Psoas muscle (tissue), 8 donors: ENCODE measurements at places on chromosomes 1 and 21. TPM values are rescaled to one million over a fixed set of nuclear protein-coding genes. Genes with fewer than 3 reads are reported as not detected.

- DNase-seq, result no peak
- H3K36me3 ChIP-seq, result no peaks in the 10 kb centered on the region
- H3K4me3 ChIP-seq, result no peak overlapping the region
These were observed 237.0 kb downstream of the MRPL39 start for GRCh38 chr21:25370311-25370744.

DNA sequence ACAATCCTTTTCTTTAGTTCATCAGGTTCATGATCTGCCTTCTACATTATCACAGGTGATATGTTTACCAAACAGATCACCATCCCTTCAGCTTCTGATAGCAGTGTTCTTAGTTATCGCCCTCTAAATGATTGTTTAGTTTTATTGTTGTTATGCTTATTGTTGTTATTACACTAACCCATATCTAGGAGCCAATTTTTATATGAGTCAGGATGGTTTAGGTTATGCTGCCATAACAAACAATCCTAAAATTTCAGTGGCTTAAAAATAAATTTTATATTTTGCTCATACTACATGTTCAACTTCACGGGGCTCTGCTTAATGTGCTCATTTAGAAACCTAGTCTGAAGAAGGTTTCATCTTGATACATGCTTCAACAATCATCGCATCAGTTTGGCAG, 4.4 kb upstream of the JUN start:
- peaks cover 13% of the 10 kb centered on the region for H3K4me1 ChIP-seq
- no peak overlapping the region for H3K27ac ChIP-seq
- no peaks in the 10 kb centered on the region for H3K27me3 ChIP-seq
- H3K36me3 ChIP-seq, result no peaks in the 10 kb centered on the region

VASH2 gene
- polyA plus RNA-seq, result 0.39 TPM

SPATC1L gene
- 4.6 TPM for polyA plus RNA-seq

- no peak for DNase-seq
- H3K27ac ChIP-seq, result peak overlapping the region; percentile 98
These were observed 5.1 kb downstream of the AHCYL1 start for GRCh38 chr1:109989506-109990301.

HPDL gene
- polyA plus RNA-seq, result 3.7 TPM

- H3K4me3 ChIP-seq, result peak overlapping the region; percentile 62
- H3K4me1 ChIP-seq, result peaks cover 18% of the 10 kb centered on the region
- peaks cover 28% of the 10 kb centered on the region for H3K27me3 ChIP-seq
- no peaks in the 10 kb centered on the region for H3K36me3 ChIP-seq
- H3K27ac ChIP-seq, result no peak overlapping the region
These were observed 17.3 kb downstream of the NOC2L start for GRCh38 chr1:941588-942383.

DNA sequence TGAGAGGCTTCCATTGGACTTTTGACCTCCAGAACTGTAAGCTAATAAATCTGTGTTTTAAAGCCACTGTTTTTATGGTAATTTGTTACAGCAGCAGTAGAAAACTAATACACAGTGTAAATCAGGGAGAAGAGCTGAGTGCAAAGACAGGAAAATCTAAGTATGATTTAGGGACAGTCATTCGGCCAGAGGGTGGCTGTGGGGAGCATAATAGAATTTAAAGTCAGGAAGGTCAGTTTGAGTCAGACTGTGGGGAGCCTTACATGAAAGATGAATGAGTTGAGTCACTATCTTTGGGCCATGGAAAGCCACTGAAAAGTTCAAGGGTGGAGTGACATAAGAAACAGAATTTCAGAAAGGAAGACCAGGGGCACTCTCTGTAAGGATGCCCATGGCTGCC, 52.4 kb upstream of the SSX2IP start:
- H3K27me3 ChIP-seq, result no peaks in the 10 kb centered on the region
- H3K36me3 ChIP-seq, result no peaks in the 10 kb centered on the region
- DNase-seq, result no peak
- no peaks in the 10 kb centered on the region for H3K4me1 ChIP-seq

GRCh38 chr21:32298658-32299081, at the start of gene MRAP:
MRAP (plus strand) TSS chr21:32298855; CDS start chr21:32298972, 117 bp downstream.
- H3K4me1 ChIP-seq, result no peaks in the 10 kb centered on the region
- H3K27ac ChIP-seq, result no peak within 1 kb of the TSS
- no peak for DNase-seq
- no peak within 1 kb of the TSS for H3K4me3 ChIP-seq

DNA sequence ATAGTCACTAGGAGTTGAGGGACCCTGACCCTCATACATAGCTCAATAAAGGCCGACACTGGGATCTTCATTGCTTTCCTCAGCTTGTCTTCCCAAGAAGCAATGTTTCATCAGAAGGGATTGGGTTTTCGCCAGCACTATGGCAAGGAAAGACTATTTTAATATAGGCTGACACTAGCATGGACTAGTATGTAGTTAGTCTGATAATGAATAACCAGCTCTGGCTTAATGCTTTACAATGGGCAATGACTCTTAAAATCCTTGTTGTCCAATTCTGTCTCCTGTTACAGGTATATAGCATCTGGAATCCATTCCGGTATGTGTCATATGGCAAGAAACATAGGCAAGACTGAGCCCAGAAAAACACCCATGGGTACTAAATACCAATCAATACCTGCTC, 15.3 kb upstream of the SYT2 start:
- no peaks in the 10 kb centered on the region for H3K27me3 ChIP-seq
- DNase-seq, result no peak

DNA sequence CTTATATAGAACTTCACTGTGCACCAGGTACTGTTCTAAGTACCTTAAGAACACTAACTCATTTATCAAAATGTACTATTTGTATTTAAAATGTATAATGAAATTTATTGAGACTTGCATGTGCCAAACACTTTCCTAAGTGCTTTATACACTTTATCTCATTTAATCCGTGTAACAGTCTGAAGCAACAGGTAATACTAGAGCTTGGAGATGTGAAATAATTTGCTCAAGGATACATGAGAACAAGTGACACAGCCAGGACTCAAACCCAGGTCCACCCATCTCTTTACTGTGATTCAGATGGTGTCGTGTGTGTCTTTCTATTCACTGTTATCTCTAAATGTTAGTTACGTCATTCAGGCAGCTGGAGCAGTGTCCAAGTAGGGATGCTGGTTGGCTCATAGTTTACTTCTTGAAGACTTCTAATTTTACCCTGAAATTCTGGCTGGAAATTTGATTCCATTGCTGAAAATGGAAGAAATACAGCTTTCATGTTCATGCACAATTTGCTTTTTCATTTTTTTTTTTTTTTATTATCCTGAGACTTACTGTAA, 169.7 kb upstream of the UBE2U start:
- no peak overlapping the region for H3K27ac ChIP-seq
- H3K36me3 ChIP-seq, result no peaks in the 10 kb centered on the region
- no peak for DNase-seq
- H3K4me3 ChIP-seq, result no peak overlapping the region
- H3K4me1 ChIP-seq, result peaks cover 3% of the 10 kb centered on the region

DNA sequence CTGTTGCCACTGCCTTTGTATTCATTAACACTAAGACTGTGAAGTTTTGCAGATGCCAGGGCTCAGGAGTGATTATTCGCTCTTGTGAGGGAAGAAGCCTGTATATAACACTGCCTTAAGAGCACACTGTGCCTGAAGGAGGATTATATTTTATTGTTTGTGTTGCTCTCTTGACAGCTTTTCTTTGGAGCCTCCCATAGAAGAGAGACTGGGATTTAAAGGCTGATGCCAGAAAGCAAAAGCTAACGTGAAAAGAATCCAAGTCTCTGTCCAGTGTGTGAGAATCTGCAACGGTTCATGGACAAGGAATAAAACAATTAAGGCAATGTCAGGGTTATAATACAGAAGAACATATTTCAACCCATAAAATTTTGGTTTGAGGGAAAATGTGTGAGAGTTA, 316.8 kb downstream of the NFIA start:
- no peaks in the 10 kb centered on the region for H3K36me3 ChIP-seq
- peaks cover 49% of the 10 kb centered on the region for H3K4me1 ChIP-seq
- no peaks in the 10 kb centered on the region for H3K27me3 ChIP-seq
- no peak overlapping the region for H3K4me3 ChIP-seq
- DNase-seq, result no peak

SPTA1 gene
- 0.07 TPM for polyA plus RNA-seq

GRCh38 chr1:109791495-109792043, 27.8 kb upstream of the EPS8L3 start:
- peaks cover 20% of the 10 kb centered on the region for H3K4me1 ChIP-seq
- DNase-seq, result peak; percentile 45
- no peak overlapping the region for H3K4me3 ChIP-seq
- H3K36me3 ChIP-seq, result no peaks in the 10 kb centered on the region
- H3K27me3 ChIP-seq, result no peaks in the 10 kb centered on the region

GRCh38 chr1:39626646-39627045, 12.8 kb downstream of the HEYL start:
- H3K4me3 ChIP-seq, result no peak overlapping the region
- no peak for DNase-seq
- H3K4me1 ChIP-seq, result peaks cover 16% of the 10 kb centered on the region
- peaks cover 23% of the 10 kb centered on the region for H3K36me3 ChIP-seq
- H3K27me3 ChIP-seq, result no peaks in the 10 kb centered on the region

DNA sequence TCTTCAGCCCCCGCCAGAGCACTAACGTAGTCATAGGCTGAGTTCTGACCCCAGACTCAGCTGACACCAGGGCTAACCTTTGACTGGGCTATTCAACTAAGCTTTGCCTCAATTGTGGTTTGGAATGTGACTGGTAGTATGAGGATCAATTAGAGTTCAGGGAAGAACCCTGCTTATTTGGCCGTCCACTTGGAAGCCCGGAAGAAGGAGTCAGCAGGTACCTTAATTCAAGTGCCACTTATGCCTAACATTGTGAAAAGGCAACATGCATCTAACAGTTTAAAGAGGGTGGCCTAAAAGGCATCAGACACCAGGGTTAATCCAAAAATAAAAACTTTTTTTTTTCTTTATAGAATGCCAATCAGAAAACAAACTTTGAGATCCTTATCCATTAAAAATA, 92.3 kb downstream of the BEND5 start:
- H3K36me3 ChIP-seq, result no peaks in the 10 kb centered on the region
- no peak overlapping the region for H3K27ac ChIP-seq
- no peak overlapping the region for H3K4me3 ChIP-seq
- H3K27me3 ChIP-seq, result no peaks in the 10 kb centered on the region
- H3K4me1 ChIP-seq, result no peaks in the 10 kb centered on the region

DNA sequence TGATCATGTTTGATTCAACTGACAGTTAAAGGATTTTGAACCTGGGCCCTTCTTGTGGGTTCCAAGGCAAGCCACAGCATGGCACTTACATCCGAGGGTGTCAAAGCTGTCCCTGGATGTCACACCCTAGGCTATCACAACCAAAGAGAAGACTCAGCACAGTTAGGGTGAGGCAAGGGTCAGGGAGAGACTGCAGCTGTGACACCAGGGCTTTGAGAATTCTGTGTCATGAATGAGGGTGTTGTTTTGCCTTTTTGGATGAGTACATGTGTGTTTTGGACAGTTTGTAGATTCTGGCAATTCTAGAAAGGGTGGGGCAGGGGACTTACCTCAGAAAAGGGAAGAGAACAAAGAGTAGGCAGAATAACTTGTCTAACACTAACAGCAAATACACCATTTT, 37.8 kb upstream of the ZNF326 start:
- DNase-seq, result no peak
- H3K36me3 ChIP-seq, result no peaks in the 10 kb centered on the region
- H3K4me1 ChIP-seq, result no peaks in the 10 kb centered on the region
- no peak overlapping the region for H3K27ac ChIP-seq
- H3K27me3 ChIP-seq, result no peaks in the 10 kb centered on the region
- no peak overlapping the region for H3K4me3 ChIP-seq

NHLH1 gene
- polyA plus RNA-seq, result not detected

DNA sequence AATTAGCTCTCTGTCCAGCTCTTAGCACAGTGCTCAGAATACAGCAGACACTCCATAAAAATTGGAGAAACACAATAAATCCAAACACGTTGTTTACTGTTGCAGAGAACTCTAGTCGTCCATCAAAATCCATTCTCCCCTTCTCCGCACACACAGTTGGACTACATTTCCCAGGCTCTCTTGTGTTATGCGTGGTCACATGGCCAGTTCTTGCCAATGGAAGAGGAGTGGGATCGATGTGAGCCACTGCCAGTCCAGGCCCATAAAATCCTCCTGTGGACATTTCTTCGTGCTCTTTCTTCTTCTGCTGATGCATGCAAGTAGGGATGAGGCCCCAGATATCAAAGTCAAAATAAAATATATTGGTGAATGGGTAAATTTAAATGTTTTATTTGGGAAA, 114.3 kb upstream of the FMN2 start:
- H3K27ac ChIP-seq, result no peak overlapping the region
- no peak for DNase-seq
- H3K4me1 ChIP-seq, result no peaks in the 10 kb centered on the region
- H3K36me3 ChIP-seq, result no peaks in the 10 kb centered on the region
- H3K27me3 ChIP-seq, result no peaks in the 10 kb centered on the region

GRCh38 chr21:21897275-21897883, 899.2 kb downstream of the NCAM2 start:
- H3K4me3 ChIP-seq, result no peak overlapping the region
- no peaks in the 10 kb centered on the region for H3K27me3 ChIP-seq
- H3K36me3 ChIP-seq, result no peaks in the 10 kb centered on the region

RUNX3 gene
- polyA plus RNA-seq, result 0.18 TPM

GRCh38 chr1:232011961-232012360, 385.4 kb downstream of the DISC1 start:
- no peak overlapping the region for H3K4me3 ChIP-seq
- H3K4me1 ChIP-seq, result no peaks in the 10 kb centered on the region
- H3K27ac ChIP-seq, result peak overlapping the region; percentile 54
- H3K36me3 ChIP-seq, result no peaks in the 10 kb centered on the region
- no peaks in the 10 kb centered on the region for H3K27me3 ChIP-seq

LCE1A gene
- not detected for polyA plus RNA-seq

PLPP3 gene
- 69.1 TPM for polyA plus RNA-seq

FAM163A gene
- polyA plus RNA-seq, result 0.08 TPM

- no peaks in the 10 kb centered on the region for H3K27me3 ChIP-seq
- no peak overlapping the region for H3K27ac ChIP-seq
- DNase-seq, result no peak
- H3K4me3 ChIP-seq, result no peak overlapping the region
- H3K36me3 ChIP-seq, result no peaks in the 10 kb centered on the region
These were observed 348.7 kb downstream of the OMA1 start for GRCh38 chr1:58197811-58198210.

CFHR4 gene
- polyA plus RNA-seq, result not detected

DNA sequence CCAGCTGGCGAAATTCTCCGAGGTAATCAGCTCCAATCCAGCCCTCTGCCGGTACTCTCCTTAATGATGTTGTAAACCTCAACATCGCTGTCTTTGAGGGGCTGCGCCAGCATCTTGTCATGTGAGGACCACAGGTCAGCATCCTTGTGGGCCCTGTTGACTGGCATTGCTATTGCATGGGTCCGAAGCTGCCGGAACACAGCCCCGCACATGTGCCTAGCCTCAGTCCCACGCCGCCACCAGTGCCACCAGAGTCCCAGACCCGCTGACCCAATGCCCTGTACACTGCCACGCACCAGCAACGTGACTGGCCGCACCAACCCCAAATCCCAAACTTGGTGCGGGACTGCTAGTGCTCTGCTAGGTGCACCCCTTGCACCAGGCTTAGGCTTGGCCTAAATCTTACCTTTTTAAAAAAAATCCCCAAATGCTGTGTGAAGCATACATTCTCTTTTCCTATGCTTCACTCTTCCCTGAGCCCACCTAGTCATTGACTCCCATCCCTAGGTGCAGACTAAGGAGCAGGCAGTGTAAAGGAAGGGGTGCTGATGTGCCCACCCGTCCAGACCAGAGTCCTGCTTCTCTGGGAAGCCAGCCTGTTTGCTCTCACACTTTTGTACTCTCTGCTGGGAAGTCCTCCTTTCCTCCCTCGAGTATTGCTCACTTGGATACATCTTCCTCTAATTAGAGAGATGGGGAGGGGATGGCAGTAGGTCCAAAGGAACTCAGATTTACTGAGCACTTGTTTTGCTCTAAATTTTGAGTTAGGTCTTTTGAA, 81.9 kb upstream of the ARTN start:
- H3K4me1 ChIP-seq, result peaks cover 11% of the 10 kb centered on the region
- no peak for DNase-seq
- H3K36me3 ChIP-seq, result no peaks in the 10 kb centered on the region
- no peaks in the 10 kb centered on the region for H3K27me3 ChIP-seq
